ENCODE measurements at places on chromosomes 11 and 22.

DNA sequence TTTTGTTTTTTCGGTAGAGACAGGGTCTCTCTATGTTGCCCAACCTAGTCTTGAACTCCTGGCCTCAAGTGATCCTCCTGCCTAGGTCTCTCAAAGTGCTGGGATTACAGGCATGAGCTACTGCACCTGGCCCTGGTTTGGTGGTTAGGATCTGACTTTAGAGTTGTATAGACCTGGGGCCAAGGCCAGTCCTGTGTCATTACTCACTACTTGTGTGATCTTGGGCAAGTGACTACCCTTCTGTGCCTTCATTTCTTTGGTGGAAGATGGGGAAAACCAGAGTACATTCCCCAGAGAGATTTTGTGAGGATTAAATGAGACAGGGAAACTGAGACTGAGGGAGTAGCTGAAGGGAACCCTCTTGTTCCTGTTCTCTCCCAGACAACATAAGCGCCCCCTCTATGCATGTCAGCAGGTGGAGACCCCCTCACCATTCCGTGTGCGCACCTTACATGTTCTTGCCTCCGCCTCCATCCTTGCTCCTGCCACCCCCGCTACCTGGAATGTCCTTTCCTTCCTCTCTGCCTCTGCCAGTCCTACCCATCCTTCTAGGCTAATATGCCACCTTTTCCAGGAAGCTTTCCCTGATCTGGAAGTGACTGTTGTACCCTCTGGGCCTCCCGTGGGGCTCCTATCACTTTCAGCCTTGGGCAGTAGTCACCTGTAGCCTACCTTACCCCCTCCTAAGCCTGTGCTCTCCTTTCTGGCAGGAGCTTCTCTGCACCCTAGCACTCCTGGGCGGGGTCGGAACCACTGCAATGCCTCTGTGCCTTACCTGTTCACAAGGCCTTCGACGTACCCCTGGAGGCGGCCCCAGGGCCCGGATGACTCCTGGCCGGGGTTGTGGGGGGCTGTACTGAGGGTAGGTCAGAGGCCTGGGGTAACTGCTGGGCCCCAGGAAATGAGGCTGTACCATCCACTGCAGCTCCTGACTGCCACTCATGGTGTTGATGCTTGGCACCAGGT, 3.9 kb downstream of the FOSL1 start:
- DNase-seq, result no peak

GRCh38 chr11:68159665-68160064, 38.5 kb upstream of the CHKA start:
- no peak for DNase-seq

- DNase-seq, result no peak
Measured at GRCh38 chr22:24420977-24421343, 6.4 kb upstream of the ADORA2A start.

DNA sequence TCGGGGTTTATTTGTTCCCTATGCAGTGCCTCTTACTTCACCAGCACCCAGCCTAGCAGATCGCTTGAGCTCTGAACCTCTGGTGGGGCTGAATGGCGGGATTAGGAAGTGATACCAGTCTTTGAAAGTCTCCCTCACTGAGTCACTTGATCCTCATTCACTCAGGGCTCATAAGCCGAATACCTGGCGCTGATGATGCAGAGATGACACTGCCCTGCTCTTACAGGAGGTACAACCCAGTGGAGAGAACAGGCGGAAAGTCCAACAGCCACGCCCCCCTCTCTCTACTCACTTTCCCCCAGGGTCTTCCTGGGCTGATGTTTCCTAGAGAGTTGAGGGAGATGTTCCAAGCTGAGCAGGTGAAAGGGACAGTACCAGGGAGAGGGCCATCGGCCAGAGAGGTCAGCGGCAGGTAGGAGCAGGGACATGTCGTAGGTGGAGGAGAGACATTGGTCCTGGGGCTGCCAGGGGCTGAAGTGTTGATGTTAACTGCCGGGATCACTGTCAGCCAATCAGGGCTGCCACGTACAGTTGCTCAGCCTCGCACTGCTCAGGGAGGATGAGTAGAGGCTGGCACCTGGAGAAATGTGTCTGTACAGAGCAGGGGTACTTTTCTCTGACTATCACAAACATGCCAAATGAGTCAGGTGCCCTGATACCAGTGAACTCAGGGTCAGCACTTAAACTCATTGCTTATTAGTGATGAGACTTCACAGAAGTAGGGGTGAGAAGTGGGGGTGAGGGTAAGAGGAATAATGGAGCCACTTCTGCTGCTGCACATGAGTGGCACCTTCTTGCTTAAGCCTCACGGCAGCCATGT, 9.9 kb upstream of the APOBEC3A start:
- DNase-seq, result no peak

DNA sequence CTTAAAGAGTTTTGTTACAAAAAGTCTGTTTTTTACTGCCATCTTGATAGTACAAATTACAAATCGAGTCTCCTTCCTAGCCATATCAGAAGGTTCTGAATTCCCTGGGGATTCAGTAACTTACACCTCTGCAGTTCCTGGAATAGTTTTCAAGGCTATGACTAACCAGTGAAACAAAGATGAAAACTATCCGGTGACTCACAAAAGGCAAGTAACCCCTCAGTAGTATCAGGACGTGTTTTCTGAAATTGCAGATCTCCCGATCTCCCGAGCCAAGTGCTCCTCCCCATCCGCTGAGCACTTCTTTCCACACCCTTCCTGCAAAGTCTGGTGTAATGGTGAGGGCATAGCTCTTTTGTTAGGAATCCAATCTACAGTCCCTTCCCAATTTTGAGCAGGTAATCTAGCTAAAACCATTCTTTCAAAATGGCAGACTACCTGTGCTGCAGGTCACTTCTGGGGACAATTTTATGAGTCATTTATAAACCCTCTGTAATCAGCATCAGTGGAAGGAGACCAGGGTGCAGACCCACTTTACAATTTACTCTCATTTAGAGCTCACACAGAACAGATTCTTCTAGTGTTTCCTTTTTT, 7.7 kb downstream of the E2F8 start:
- DNase-seq, result no peak

- no peak for DNase-seq
Measured at GRCh38 chr22:46612341-46612903, 7.8 kb upstream of the GRAMD4 start.

GRCh38 chr11:64710418-64711137, 12.4 kb downstream of the NRXN2 start:
- no peak for DNase-seq

- peak; percentile 64 for DNase-seq
Measured at GRCh38 chr22:39316440-39317083, 2.9 kb downstream of the RPL3 start.

- DNase-seq, result no peak
Measured at GRCh38 chr11:86955111-86955360, 159 bp downstream of the FZD4 start.

DNA sequence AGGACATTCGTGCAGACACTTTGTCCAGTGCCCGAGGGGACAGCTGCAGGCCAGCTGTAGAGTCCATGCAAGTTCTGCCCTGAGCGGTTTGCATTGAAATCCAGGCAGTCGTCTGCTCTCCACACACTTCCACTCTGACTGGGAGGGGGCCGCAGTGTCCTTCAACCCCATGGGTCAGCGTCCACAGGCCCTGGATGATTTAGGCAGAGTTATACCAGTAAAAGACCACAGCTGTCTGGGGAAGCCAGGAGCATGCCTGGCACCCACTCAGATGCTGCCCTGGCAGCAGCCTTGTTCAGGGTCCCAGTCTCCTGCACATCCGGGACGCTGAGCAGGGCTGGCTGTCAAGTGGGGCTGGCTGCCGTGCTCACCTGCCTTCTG, 26.5 kb downstream of the KRTAP5-5 start:
- no peak for DNase-seq

GRCh38 chr22:31302006-31302405, 9.7 kb upstream of the PIK3IP1 start:
- no peak for DNase-seq

DNA sequence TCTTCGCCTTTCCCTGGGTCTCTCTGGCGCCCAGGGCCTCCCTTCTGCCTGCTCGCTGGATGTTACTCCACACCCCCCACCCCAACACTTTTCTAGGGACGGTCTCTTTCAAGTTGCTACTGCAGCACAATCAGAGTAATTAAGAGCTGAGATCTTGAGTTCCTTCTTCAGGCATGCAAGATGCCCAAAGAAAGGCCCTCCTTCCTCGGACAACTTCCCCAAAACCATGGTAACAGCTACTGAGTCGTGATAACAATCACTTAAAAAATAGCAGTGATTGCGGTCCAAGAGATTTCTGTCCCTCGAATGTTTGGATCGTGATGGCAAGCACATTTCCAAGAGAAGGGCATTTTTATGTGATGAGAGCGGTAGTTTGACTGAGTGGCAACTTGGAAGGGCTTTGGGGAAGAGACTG, 638 bp upstream of the TENM4 start:
- DNase-seq, result no peak

DNA sequence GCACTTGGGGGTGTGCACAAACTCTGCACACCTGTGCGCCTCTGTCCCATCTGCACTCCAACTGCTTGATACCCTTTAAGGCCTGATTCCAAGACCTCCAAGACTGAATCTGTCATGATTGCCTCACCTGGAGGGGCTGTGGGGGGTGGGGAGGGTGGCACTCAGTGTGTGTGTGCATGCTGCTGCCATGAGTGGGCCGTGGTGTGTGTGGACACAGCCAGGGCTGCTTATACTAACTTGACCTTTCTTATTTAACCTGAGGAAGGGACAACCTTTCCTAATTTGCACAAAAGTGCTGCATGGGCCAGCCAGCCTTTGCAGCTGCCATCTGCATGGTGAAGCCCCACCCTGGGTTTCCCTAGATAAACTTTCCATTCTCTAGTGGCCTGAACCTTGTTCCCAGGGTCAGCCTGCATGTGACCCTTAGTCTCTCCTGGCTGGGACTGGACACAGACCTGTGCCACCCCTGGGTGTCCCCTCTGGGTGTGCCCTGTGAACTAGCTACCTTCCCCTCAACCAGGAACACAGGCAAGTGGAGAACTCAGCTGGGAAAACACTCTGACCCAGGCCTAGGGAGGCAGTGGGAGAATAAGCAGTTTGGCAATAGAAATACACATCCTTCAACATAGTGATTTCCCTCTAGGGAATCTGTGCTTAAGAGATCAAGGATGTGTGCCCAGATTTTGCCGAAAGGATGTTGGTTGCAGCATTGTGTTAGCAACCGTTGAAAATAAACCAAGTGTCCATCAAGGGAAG, 45.4 kb upstream of the DKK3 start:
- no peak for DNase-seq

DNA sequence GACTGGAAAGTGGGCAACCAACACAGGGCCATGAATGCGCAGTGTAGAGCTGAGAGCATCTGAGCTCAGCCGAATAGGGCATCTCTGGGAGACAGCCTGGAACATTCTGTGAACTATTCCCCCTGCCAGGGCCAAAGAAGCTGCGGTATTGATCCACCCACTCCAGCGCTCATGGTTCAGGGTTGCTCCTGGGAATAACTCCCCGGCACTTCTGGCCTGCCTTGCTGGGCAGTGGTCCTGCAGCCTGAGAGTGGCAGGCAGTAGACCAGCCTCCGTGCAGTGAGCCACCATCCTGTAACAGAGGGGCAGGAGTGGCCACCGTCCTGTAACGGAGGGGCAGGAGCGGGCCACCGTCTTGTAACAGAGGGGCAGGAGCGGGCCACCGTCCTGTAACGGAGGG, 12.2 kb downstream of the TMPRSS6 start:
- no peak for DNase-seq

GRCh38 chr11:85787809-85788760, 22.9 kb downstream of the SYTL2 start:
- no peak for DNase-seq

All from GDM1 (cell line).